ENCODE measurements at places on chromosomes 11 and 22.

- DNase-seq, result no peak
These were observed 186.8 kb downstream of the SOX6 start for GRCh38 chr11:16169541-16169940.

- peak; percentile 68 for DNase-seq
These were observed 10.4 kb upstream of the SREBF2 start for GRCh38 chr22:41822317-41823057.

GRCh38 chr11:129457321-129457720, 81.7 kb downstream of the BARX2 start:
- no peak for DNase-seq

GRCh38 chr11:2762451-2762850, 62.7 kb upstream of the KCNQ1OT1 start:
- no peak for DNase-seq

GRCh38 chr11:34604911-34605310, 16.0 kb upstream of the EHF start:
- no peak for DNase-seq

DNA sequence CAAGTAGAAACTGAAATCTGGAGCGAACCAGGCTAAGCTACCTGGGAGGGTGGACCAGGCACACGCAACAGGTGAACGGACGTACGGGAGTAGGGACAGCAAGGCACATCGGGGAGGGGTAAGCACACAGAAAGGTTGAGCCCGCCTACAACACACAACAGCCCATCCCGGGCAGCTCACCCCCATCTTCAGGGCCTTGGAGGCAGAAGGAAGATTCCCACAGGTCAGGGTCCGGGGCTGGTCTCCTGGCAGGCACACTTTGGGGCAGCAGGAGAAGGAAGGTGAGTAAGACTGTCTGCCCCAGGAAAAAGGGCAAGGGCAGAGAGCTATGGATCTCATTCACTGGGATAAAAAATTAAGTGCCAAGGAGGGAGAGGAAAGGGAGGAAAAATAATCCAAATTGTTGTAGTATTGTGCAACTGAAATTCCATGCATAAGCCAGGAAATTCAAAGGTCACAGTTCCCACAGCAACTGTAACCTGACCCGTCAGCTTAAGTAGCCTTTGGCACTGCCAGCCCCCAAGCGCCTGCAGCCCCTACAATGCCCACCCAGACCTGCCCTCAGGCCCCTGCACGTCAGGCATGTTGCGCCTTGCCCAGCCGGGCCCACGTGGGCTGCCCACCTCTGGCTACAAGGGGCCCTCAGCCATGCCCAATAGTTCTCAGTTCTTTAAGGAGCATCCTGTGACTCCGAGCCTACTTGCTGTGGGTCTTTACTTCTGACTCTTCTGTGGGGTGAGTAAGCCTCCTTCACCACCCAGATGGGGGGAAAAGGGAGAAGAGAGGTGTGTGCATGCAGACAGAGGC, 51.8 kb downstream of the MICAL3 start:
- no peak for DNase-seq

DNA sequence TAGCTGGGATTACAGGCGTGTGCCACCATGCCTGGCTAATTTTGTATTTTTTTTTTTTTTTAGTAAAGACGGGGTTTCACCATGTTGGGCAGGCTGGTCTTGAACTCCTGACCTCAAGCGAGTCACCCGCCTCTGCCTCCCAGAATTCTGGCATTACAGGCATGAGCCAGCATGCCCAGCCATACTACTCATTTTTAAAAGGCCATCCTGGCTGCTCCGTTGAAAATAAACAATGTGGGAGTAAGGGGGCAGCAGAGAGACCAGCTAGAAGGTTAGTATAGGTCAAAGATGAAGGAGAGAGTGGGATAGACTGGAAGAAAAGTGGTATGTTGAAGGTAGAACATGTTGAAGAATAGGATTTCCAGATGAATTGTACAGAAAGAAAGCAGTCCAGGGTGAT, 17.6 kb upstream of the LIN7C start:
- no peak for DNase-seq

GRCh38 chr11:55357560-55358184, 10.1 kb upstream of the OR4A15 start:
- DNase-seq, result no peak

DNA sequence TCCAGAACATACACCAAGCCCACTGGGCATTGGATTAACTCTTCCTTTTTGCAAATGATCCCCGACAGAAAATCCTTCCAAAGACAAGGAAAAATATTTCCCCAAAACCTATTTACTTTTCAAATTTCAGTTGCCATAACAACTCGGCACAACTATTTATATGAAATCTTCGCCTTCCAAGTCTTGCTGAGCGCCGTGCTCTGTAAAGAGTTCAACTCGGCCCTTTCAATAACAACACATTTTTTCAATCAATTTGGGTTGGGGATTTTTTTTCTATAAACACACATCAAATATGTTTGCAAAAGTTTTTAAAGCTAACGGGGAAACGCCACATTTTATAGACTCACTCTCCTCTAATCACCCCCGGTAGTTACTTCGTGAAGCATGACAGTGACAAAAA, 333.8 kb downstream of the MN1 start:
- DNase-seq, result no peak

GRCh38 chr22:31912407-31912743, 32.0 kb upstream of the YWHAH start:
- no peak for DNase-seq

GRCh38 chr11:46710821-46711269, 8.2 kb upstream of the F2 start:
- no peak for DNase-seq

DNA sequence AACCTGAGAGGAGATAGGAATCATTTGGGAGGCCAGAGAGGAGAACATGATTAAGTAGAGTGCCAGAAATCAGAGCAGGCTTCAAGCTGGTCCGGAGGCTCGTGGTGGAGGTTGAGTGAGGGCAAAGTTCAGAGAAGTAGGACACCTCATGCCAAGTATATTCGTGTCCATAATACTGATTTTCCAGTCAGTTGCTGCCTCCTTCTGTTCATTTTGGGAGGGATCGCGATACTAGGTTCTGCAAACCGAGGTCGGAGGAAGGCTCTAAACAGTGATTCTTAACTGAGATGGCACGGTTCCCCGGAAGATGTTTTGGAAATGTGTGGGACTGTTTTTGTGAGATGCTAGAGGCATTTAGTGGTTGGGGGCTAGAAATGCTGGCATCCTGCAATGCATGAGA, 13.6 kb upstream of the CD3E start:
- DNase-seq, result no peak

DNA sequence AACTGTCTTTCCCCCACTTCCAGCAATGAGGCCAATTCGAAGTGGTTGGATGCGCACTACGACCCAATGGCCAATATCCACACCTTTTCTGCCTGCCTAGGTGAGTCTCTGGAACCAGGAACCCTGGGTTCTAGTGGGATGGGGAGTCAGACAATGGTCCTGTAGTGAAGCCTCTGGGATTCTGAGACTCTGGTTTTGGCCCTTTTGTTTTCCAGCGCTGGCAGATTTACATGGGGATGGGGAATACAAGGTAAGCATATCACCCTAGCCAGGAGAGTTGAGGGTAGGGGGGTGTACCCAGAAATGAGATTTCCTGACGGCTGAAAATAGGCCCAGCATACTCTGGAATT, 530 bp downstream of the BBS1 start:
- DNase-seq, result no peak

DNA sequence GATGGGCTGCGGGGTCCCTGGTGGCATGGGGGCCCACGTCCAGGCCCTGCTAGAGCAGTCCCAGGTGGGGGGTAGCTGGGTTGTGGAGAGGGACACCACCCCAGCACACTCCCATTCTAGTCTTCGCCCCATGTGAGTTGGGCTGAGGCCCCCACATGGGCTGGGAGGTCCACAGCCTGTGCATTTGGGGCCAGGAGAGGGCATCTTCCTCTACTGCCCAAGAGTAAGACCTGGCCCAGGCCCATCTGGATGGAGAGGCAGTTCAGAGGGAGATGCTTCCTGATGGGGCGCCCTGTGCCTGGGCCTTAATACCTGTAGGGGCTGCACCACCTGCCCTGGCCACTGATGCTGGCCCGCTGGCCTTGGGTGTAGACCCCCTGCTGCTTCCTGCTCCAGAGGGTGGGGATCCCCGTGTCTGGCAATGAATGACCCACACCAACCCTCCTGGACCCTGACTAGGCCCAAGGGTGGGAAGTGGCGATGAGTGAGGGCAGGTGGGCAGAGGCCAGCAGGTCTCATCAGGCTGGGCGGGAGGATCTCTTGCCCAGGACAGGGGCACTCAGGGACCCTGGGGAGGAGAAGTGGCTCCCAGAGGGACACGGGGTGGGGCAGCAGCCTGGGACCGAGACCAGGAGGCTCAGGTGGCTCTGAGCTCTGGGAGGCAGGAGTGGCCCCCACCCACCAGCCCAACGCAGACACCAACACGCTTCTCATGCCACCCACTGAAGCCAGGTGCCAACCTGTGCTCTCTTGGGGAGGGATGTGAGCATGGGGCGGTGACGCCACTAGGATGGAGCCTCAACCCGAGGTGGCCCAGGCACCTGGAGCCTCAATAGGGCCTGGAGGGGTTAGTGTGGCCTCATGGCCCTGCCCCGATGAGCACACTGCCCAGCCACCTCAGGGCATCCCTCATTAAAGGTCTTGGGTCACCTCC, 17.4 kb upstream of the GNB1L start:
- peak; percentile 23 for DNase-seq
